Hindlimb muscle (tissue), 1 donor: ENCODE measurements at places on chromosomes 11 and 22.

GRCh38 chr11:65862191-65862735, 2.0 kb downstream of the MUS81 start:
- no peak for DNase-seq

- DNase-seq, result no peak
Observed at GRCh38 chr11:67349457-67349856, 3.9 kb downstream of the POLD4 start.

DNA sequence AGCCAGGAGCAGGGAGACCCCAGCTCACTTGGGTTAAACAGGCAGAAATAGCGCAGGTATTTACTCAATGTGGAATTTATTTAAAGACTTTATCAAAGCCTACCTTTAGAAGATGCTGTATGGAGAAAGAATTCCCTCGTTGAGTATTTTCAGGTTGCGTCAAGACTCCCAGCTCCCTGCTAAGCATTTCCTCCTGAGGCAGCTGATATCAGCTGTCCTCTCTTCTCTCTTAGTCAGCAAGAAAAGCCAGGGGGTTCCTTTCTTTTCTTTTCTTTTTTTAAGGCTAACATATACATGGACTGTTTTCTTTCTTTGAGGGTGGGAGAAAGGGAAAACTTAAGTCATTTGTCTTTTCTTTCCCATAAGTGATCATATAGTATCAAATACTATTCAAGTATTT, 125.8 kb upstream of the POU2AF2 start:
- DNase-seq, result no peak

DNA sequence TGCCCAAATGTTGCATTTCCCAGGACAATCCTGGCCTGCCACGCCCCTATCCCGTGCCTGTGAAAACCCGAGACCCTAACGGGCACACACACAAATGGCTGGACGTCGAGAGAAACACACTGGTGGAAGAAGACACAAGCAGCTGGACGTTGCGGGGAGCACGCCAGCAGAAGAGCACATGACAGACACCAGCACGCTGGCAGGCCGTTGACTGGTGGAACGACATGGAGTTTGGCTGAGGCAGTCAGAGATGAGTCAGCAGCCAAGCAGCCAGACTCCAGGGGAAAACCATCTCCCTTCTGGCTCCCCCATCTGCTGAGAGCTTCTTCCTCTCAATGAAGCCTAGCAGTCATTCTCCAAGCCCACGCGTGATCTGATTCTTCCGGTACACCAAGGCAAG, 606.7 kb upstream of the LRRC4C start:
- DNase-seq, result no peak

GRCh38 chr11:103648670-103649400, 387.6 kb upstream of the DDI1 start:
- DNase-seq, result no peak
